ENCODE measurements at places on chromosomes 3 and 15.

GRCh38 chr3:180617049-180617448, 15.1 kb downstream of the TTC14 start:
- no peak for DNase-seq

GRCh38 chr3:134327594-134327975, 46.7 kb downstream of the AMOTL2 start:
- DNase-seq = no peak

DNA sequence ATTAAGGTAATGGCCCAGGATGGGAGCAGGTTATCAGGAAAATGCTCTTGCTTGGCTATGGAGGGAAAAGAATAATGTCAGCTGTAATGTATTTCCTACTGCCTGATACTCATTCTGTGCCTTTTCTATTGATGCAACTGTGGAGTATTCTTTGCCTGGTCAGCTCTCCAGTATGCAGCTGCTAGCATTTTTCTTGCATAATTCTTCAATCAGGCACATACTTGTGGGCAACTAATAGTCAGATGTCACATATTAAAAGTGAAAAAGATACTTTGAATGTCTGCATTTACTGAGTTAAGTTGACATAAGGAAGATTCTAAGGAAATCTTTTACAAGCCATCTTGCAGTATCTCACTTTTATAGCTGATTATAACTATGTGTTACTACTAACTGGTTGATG, 29.5 kb downstream of the CD80 start:
- no peak for DNase-seq

DNA sequence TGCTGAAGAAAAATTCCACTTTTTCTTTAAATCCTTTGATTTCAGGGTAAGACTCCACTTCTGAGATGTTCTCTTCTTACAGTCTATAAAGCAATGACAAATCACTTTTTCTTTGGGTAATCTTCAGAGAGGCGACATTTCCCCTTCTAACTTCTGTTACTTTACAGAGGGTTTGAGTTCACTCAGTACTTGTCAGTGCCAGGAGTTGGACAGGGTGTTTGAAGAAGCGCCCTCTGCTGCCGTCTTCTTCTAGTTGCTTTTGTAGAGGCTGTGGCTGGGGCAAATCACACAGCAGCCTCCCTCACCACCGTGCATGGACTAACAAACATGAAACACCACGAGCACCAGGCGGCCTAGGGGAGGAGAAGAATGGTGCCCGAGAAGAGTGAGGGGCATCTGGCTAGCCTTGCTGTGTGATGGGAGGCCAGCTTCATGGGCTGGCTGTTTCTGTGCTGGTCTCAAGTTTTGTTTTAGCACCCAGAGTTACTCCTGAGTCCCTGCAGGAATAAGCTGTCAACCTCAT, at the start of gene CD80:
CD80 (minus strand) TSS at position 174 of the 523 bp plus-strand sequence. CDS start 1,886 bp downstream, outside the sequence.
- DNase-seq = no peak

- DNase-seq = no peak
These were observed 104.5 kb downstream of the NLGN1 start for GRCh38 chr3:173501931-173502489.

DNA sequence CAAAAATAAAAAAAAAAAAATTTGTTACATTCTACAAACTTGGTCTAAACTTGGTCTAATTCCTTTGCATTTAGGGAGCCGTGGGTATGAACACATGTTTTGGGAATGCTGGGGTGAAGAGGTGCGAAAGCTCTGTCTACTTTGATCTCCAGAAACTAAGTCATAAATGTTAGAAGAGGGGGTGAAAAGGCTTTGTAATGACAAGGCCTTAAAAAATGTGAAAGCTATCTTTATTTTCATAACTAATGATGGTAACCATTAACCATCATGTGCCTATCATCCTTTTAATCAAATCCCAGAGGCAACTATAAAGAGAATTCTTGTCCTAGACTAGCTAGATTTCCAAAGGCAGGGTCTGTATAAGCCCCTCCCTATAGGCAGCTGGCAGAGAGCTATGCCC, 60.9 kb downstream of the PRICKLE2 start:
- no peak for DNase-seq

- DNase-seq = no peak
These were observed 31.2 kb downstream of the ADGRG7 start for GRCh38 chr3:100640633-100641032.

GRCh38 chr3:133058243-133058642, 20.1 kb downstream of the TMEM108 start:
- no peak for DNase-seq

- DNase-seq = peak; percentile 53
These were observed 43.9 kb downstream of the THBS1 start for GRCh38 chr15:39624806-39625205.

DNA sequence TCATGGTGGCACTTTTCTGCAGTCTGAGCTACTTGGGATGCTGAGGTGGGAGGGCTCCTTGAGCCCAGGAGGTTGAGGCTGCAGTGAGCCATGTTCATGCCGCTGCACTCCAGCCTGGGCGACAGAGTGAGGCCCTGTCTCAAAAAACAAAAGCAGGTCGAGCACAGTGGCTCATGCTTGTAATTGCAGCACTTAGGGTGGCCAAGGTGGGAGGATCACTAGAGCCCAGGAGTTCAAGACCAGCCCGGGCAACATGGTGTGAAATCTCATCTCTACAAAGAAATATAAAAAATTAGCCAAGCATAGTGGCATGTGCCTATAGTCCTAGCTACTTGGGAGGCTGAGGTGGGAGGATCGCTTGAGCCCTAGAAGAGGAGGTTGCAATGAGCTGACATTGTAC, 10.0 kb downstream of the UBAP1L start:
- no peak for DNase-seq

DNA sequence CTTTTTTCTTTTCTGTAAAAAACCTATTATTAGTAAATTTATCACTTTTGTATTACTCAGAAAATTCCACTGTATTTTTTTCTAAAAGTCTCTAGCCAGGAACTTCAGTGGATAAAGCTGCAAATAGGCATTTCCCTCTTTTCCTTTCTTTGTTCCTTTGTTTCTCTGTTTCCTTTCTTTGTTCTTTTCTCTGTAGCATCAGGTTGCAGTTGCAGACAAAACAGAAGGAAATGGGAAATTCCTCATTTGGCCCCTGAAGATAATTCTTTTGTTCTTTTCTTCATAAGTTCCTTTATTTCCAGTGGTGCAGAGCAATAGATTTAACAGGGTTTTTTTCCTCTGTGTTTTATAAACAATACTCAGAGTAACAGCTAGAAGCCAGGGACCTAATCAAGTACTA, 416.5 kb downstream of the TBL1XR1 start:
- no peak for DNase-seq

DNA sequence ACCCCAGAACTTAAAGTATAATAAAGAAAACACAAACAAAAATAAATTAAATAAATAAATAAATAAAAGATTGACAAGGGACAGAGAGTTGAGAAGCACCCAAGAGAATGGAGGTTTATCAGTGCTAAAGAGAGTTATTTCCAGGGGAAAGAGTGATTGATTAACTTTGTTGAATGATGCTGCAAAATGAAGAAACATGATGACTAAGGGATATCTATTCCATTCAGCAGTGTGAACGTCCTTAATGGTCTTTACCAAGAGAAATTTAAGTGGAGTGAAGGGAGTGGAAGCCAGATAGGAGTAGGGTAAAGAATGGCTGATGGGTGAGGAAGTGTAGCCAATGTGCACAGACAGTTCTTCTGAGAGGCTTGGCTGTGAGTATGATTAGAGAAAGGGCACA, 11.1 kb downstream of the REC114 start:
- DNase-seq = no peak

DNA sequence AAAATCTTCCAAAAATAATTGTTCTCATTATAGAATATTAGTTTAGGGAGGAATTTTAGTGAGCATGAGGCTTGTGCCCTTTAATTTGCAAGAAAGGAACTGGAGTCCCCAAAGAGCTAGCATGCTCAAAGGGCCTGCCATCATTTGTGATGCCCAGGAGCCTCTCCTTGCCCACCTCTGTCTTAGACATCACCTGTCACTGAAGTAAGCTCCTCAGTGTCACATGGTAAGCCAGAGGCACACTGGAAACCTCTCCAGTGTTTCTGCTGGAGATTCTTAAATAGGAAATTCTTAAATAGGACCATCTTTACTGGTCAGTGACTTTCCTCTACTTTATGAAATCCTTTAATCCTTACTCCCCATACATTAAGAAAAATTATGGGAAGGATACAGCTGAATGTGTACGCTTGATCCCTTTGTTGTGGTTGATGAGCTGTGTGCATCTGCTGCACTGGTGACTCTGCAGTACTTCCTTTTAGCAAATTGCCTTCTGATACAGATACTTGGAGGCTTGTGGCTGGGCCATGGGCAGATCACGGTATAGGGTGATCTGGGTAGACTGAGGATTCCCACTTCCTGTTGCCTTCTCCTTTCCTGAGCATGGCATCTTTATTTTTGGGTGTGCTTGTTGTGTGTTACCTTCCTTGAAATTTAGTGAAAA, 197.4 kb downstream of the KLHL25 start:
- no peak for DNase-seq

- no peak for DNase-seq
These were observed 845.3 kb downstream of the MCTP2 start for GRCh38 chr15:95076678-95076990.

DNA sequence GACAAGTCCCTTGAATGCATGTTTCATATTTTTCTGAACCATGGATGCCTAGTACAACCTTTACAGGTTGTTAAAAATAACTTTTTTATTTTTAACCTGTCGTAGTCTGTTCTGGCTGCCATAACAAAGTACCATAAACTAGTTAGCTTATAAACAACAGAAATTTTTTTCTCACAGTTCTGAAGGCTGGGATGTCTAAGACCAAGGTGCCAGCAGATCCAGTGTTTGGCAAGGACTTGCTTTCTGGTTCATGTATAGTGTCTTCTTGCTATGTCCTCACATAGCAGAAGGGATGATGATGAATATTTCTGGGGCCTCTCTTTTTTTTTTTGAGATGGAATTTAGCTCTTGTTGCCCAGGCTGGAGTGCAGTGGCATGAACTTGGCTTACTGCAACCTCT, 23.0 kb upstream of the POLR2M start:
- DNase-seq = no peak

DNA sequence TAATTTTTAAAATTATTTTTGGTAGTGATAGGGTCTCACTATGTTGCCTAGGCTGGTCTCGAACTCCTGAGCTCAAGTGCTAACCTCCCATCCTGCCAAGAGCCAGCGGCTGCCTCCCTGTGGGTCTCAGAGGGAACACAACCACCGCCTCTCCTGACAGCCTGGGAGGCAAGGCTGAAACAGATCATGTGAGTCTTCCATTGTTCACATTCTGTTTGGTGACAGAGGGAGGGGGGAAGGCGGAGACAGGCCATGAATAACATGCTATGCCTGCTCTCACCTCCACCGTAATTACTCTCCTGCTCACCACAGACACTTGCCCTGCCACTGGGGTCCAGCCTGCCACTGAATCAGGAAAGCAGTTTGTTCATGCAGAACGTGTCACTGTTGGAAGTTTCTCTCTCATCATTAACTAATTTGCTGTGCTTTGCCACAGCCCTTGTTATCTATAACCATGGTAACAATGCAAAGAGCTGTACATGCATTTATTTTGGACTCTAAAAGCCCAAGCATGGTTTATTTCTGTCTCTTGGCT, 78.4 kb upstream of the RASGRF1 start:
- DNase-seq = no peak

DNA sequence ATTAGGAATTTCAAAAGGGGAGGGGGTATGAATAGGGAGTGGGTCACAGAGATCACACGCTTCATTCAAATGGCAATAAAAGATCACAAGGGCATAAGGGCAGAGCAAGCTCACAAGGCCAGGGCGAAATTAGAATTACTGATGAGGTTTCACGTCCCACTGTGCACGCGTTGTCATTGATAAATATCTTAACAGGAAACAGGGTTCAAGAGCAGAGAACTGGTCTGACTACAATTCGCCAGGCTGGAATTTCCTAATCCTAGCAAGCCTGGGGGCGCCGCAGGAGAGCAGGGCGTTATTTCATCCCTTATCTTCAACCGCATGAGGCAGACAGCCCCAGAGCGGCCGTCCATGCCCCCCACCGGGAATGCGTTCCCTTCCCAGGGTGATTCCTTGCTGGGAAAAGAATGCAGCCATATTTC, 18.1 kb upstream of the SMCO1 start:
- DNase-seq = no peak

DNA sequence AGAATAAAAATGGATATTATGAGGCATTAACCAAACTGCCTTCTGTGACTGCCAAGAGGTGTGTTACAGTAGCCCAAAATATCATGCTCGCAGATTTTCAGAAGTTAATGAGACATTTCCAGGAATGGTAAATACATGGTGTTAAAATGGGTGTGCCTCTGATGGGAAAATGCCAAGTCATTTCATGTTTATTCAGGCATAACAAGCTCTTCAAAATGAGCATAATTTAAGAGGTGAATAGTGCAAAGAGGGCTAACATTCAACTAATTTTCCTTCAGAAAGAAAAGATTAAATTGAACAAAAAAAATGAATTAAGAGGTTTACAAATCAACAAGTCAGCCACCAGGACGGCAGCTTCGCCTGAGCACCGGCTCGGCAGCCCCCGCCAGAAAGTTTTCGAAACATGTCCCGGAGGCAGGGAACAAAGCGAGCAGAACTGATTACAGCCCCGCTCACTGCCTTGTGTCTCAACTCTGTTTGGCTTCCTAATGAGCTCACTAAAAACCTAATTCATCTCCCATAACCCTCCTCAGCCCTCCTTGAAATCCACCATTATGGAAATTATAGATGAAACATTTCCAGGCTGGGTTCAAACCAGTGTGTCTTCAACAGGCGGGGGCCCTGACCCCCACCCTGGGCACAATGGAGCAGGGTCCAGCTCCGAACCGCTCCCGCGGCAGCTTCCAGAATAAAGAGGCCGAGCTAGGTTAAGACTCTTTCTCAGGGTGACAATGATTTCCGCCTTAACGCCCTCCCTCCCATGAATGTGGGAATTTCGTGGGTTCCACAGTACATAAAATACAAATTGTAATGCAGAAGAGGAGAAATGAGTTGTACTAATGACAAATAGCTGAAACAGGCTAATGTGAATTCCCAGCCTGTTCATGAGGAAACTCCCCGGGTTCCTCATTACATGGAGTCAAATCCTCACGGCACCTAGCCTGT, 43.9 kb downstream of the MEIS2 start:
- no peak for DNase-seq

DNA sequence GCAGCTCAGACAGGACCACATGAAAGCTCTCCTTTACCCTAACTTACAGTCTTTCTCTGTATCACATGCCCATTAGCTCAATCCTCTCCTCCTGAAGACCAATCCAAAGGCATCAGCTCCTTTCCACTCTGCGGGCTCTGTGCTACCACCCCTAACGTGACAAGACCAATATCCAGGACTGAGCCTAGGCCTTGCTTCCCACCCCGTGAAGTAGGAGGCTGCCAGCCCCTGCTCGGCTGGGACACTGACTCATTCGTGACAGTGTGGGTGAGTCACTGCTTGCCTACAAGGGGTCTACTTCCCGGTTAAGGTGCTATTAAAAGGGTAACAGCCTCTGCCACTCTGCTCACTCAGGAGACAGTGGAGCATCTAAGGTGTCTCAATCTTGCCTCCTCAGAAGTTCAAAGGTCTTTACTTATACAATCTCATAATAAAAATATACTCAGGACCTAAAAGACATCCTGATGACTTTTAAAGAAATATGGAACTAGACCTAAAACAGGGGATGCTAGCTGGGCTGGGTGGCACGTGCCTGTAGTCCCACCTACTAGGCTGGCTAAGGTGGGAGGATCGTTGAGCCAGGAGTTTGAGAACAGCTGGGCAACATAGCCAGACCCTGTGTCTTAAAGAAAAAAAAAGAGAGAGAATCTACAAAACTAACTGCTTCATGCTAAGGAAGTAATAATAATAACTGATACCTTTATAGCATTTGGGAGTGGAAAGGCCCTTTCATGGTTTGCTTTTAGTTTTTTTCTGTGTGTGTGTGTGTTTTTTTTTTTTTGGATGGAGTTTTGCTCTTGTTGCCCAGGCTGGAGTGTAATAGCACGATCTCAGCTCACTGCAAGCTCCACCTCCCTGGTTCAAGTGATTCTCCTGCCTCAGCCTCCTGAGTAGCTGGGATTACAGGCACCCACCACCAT, 55.0 kb downstream of the TMEM44 start:
- DNase-seq = no peak

Measured in stimulated activated CD8-positive, alpha-beta memory T cell treated with anti-CD3 and anti-CD28 coated beads, Interleukin-4, amount 100 ng/mL, for 1 hour (primary cell).